Pericardium fibroblast (primary cell): ENCODE measurements at places on chromosomes 5 and 9. TPM values are rescaled to one million over a fixed set of nuclear protein-coding genes. Genes with fewer than 3 reads are reported as not detected.

NFX1 gene
- 14.7 and 16.9 TPM in 2 replicates for total RNA-seq

TRAF1 gene
- total RNA-seq = 1.4 and 4.3 TPM in 2 replicates

PLAC8L1 gene
- not detected in 2 replicates for total RNA-seq

MAMDC2 gene
- total RNA-seq = 6.1 and 7.7 TPM in 2 replicates

PTGS1 gene
- total RNA-seq = 110 and 302 TPM in 2 replicates

SPATA31E1 gene
- total RNA-seq = not detected in 2 replicates

PCDHGA4 gene
- 2.8 and 3.9 TPM in 2 replicates for total RNA-seq

PHF19 gene
- total RNA-seq = 20.1 and 44.6 TPM in 2 replicates

CA9 gene
- 0.77 and 2.9 TPM in 2 replicates for total RNA-seq

ZSWIM6 gene
- 4.2 and 5.3 TPM in 2 replicates for total RNA-seq

FNIP1 gene
- total RNA-seq = 24.0 and 25.0 TPM in 2 replicates

TNC gene
- 1.2 and 12.4 TPM in 2 replicates for total RNA-seq

PPP3R2 gene
- total RNA-seq = not detected in 2 replicates

OSMR gene
- 53.1 and 74.9 TPM in 2 replicates for total RNA-seq

SPATA31D4 gene
- not detected in 2 replicates for total RNA-seq

GCNT4 gene
- total RNA-seq = 1.6 and 3.0 TPM in 2 replicates

GRXCR2 gene
- total RNA-seq = not detected in 2 replicates

RELL2 gene
- total RNA-seq = 3.5 and 4.4 TPM in 2 replicates

FAM151B gene
- total RNA-seq = 1.4 and 3.2 TPM in 2 replicates

SHISAL2B gene
- not detected in 2 replicates for total RNA-seq

TLR4 gene
- 2.6 and 9.4 TPM in 2 replicates for total RNA-seq
